ENCODE measurements at places on chromosomes 5 and 9.
A peak's percentile ranks its signal among the peaks of the same experiment; 100 is the strongest.

GRCh38 chr5:160462167-160462566 lies 40.5 kb downstream of the PTTG1 start:
- DNase-seq: no peak

GRCh38 chr5:135360278-135361274 lies 38.5 kb downstream of the MACROH2A1 start:
- no peak for DNase-seq

GRCh38 chr5:21831145-21831787 lies 1021.9 kb downstream of the CDH12 start:
- no peak for DNase-seq

DNA sequence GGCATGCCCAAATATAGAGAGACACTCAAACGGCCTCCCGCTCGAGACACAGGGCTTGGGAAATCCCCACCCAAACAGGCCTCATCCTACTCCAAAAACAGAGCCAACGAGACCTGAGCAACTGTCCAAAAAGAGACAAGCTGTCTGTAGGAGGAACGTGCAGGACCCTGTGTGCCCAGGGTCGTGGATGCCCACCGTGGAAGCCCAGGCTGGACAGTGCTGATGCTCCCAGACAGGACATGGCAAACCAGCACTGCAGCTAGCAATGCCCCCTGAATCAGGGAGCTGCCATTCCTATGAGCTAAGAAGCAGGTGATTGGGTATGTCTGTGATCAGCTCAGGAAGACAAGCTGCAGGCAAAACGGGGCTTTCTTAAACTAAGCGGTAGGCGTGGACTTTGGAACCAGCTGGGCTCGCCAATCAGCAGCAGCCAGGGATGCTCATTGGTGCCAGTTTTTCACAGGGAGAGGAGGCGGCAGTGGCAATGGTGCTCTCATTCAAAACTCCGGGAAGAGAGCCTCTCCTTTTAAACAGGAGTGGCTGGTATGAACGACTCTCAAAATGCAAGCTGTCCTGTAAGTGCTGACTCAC lies 113.1 kb upstream of the IRX2 start:
- no peak for DNase-seq

GRCh38 chr9:70668751-70669150 lies 254.3 kb upstream of the KLF9 start:
- DNase-seq: no peak

DNA sequence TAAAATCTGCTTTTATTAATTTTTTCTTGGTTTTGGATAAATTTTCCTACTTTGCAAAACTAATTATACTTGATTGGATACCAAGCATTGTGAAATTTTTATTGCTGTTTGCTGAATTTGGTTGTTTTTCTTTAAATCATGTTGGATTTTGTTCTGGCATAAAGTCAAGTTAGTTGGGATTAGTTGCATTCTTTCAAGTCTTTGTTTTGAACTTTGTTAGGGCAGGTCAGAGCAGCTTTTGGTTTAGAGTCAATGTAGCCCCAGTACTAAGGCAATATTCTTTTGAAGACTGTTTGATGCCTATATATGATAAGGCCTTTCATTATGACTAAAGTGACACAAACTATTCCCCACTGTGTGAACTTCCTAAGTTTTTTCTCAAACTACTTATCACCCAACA lies 531.1 kb downstream of the RASEF start:
- DNase-seq: no peak

DNA sequence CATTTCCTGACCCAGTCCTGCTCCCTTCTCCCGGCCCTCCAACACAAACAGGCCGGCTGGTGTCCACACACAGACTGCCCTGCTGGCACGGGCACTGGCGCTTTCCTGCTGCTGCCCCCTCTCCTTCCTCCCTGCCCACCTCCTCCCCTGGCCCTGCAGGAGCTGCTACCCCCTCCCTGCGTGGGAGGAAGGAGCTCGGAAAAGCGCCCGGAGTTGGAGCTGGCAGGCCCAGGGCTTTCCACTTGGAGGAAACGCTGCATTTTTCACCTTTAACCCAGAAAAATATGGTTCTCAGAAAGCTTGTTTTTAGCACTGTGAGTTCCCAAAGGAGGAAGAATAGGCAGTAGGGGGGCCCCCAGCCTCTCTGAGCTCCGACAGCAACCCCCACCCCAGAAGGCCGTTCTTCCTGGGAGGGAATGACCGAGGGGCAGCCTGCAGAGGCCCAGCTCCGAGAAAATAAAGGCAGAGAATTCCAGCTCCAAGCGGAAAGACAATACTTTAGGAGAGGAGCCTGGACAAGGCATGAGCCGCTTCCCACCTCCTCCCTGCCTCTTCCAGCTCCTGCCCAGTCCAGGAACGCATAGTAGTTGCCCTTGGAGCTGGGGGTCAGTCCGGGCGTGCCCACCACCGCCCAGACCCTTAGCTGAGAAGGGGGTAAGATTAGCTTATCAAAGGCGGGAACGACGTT lies 88.9 kb downstream of the LIFR start:
- no peak for DNase-seq

- DNase-seq: peak; percentile 14
Observed at GRCh38 chr5:87242242-87242641, 25.4 kb upstream of the RASA1 start.

- no peak for DNase-seq
Observed at GRCh38 chr9:128169492-128169891, 9.4 kb downstream of the BBLN start.

GRCh38 chr5:515273-515836 lies 8.9 kb downstream of the SLC9A3 start:
- DNase-seq: no peak

DNA sequence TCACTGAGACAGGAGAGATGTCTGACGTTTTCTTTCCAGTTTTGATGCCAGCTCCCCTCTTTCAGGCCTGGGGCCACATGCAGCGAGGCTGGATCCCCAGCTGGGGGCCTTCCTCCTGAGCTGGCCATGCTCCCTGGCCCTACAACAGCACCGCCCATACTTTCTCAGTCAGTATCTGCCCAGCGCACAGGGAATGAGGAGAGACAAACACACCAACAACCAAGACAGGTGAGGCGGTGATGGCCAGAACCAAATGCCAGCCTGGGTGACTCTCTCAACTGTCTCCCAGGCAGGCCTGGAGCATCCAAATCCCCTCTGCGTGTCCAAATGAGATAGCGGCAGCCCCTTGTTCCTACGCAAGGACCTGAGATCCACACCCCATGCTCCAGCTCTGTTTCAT lies 109.6 kb downstream of the ROR2 start:
- DNase-seq: no peak

GRCh38 chr5:132417010-132417439 lies 47.5 kb downstream of the SLC22A5 start:
- no peak for DNase-seq
